ENCODE measurements at places on chromosomes 4 and X. TPM values are rescaled to one million over a fixed set of nuclear protein-coding genes. Genes with fewer than 3 reads are reported as not detected.

DNA sequence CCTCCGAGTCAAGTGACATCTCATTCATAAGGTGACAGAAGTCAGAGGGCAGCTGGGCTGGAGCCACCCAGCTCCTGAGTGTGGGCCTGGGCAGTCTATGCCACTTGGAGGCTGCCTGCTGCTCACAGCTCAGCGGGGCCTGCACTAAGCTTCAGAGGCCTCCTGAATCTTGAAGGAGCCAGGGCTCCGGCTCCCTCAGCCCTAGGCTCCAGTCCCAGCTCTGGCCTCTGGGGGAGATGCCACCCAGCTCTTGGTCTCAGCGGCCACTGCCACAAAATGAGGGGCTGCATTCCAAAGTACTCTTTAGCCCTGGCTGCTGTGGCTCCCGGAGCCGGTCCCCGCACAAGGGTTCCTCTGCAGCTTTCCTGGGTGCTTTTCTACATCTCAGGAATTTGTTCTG lies 32.7 kb upstream of the PSAPL1 start:
- no peaks in the 10 kb centered on the region for H3K4me1 ChIP-seq
- no peak overlapping the region for H3K27ac ChIP-seq
- H3K4me3 ChIP-seq: no peak overlapping the region
- DNase-seq: no peak

EVC2 gene
- total RNA-seq: 1.4 TPM

- no peaks in the 10 kb centered on the region for H3K36me3 ChIP-seq
- DNase-seq: no peak
- no peak within 1 kb of the TSS for H3K4me3 ChIP-seq
- H3K27me3 ChIP-seq: peaks cover 34% of the 10 kb centered on the region
Observed at GRCh38 chrX:108438110-108438623, at the start of gene COL4A6. Gene COL4A6 (minus strand): TSS chrX:108438422. CDS start chrX:108438196, 226 bp downstream.

GRCh38 chr4:145921231-145921630 lies 17.4 kb downstream of the ZNF827 start:
- no peak for DNase-seq
- peaks cover 37% of the 10 kb centered on the region for H3K36me3 ChIP-seq
- H3K27ac ChIP-seq: no peak overlapping the region
- no peak overlapping the region for H3K4me3 ChIP-seq
- H3K27me3 ChIP-seq: no peaks in the 10 kb centered on the region
- peaks cover 1% of the 10 kb centered on the region for H3K4me1 ChIP-seq

- DNase-seq: no peak
- peaks cover 2% of the 10 kb centered on the region for H3K4me1 ChIP-seq
- H3K4me3 ChIP-seq: no peak overlapping the region
- H3K27ac ChIP-seq: no peak overlapping the region
Observed at GRCh38 chrX:41779030-41779564, 55.1 kb downstream of the GPR82 start.

SPIN2A gene
- 0.89 TPM for total RNA-seq

DNA sequence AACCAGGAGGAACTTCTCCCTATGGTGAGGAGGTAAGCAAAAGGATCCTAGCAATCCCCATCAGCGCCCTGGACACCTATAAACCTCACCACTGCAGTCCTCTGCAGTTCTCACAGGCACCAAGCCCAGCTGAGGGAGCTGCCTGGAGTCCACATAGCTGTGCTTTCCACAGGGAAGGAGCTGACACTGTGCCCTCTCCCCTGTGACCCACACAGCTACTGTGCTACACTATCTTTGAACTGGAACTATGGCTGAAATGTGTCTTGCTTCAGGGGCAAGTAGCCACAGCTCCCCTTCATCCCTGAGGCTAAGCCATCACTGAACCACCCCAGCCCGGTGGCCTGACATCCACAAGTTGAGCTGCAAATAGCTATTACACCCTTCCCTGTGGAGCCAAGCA lies 208.5 kb upstream of the RPL34 start:
- no peak overlapping the region for H3K4me3 ChIP-seq
- H3K4me1 ChIP-seq: no peaks in the 10 kb centered on the region
- H3K27me3 ChIP-seq: peaks cover 2% of the 10 kb centered on the region
- no peaks in the 10 kb centered on the region for H3K36me3 ChIP-seq
- no peak for DNase-seq

GRCh38 chr4:186240452-186240847 lies 13.1 kb downstream of the KLKB1 start:
- H3K4me3 ChIP-seq: no peak overlapping the region
- no peaks in the 10 kb centered on the region for H3K27me3 ChIP-seq
- no peaks in the 10 kb centered on the region for H3K4me1 ChIP-seq
- no peaks in the 10 kb centered on the region for H3K36me3 ChIP-seq
- no peak overlapping the region for H3K27ac ChIP-seq

FAM184B gene
- total RNA-seq: not detected

DNA sequence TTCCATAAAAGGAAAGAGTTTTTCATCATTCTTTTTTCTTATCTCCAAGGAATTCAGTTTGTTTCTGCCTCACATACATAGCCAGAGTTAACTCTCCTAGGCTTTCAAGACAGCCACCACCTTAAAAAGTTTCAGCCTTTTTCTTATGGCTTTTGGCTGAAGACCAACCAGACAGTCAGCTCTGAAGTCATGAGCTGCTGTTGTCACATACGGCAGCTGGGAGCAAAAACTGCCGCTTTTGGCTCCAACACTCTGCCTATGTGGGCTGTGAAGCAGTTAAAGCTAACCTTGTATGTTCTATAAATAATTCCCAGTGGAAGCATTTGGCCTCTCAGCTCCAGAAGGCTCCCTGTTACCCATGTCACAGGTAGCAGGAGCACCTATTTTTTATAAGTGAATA lies 104.1 kb downstream of the KLHL4 start:
- H3K36me3 ChIP-seq: no peaks in the 10 kb centered on the region
- no peaks in the 10 kb centered on the region for H3K27me3 ChIP-seq
- no peaks in the 10 kb centered on the region for H3K4me1 ChIP-seq
- no peak for DNase-seq
- no peak overlapping the region for H3K4me3 ChIP-seq
- H3K27ac ChIP-seq: no peak overlapping the region

- H3K27ac ChIP-seq: no peak overlapping the region
- H3K27me3 ChIP-seq: no peaks in the 10 kb centered on the region
- no peaks in the 10 kb centered on the region for H3K36me3 ChIP-seq
- no peaks in the 10 kb centered on the region for H3K4me1 ChIP-seq
- H3K4me3 ChIP-seq: no peak overlapping the region
Observed at GRCh38 chr4:21775703-21776102, 172.9 kb downstream of the KCNIP4 start.

GRCh38 chr4:141207961-141208360 lies 12.7 kb upstream of the ZNF330 start:
- H3K4me3 ChIP-seq: no peak overlapping the region
- no peak overlapping the region for H3K27ac ChIP-seq
- H3K4me1 ChIP-seq: peaks cover 1% of the 10 kb centered on the region
- no peak for DNase-seq
- H3K36me3 ChIP-seq: no peaks in the 10 kb centered on the region

DNA sequence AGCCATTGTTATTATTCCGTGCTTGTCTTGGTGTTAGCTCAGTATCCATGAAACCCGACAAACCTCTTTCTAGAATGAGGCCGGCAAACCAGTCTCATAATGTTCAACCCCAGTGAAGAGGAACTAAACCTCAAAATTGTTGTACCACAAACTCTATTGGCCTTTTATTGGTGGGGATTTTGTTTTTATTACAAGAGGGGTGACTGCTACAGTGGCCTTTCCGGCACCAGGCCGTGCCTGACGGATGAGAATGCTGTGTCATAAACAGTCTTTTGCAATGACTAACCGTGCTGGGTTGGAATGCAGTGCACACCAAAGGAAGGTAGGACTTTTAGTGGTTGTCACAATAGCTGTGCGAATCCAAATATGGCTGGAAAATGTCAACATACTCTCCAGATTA lies 60.8 kb downstream of the SHROOM2 start:
- no peaks in the 10 kb centered on the region for H3K36me3 ChIP-seq
- no peak for DNase-seq
- peaks cover 10% of the 10 kb centered on the region for H3K27me3 ChIP-seq
- H3K4me3 ChIP-seq: no peak overlapping the region
- no peak overlapping the region for H3K27ac ChIP-seq
- no peaks in the 10 kb centered on the region for H3K4me1 ChIP-seq

DNA sequence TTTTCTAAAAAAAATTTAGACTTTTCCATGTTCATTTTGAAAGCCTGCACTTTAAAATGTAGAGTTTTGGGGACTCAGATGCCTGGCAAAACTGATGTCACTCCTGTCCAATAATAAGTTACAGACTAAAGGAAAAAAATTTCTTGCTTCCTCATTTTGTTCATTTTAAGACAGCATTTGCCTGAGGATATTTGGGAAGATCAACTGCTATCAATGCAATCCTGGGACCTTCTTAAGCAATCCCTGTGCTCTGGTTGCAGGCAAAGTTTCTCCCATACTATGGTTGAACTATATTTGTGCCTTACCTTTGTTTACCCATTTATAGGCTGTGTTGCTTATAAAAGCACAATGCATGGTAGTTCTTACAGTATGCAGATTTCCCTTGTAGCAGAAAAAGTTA lies 280.4 kb downstream of the CFAP47 start:
- no peaks in the 10 kb centered on the region for H3K27me3 ChIP-seq
- H3K27ac ChIP-seq: no peak overlapping the region
- no peak for DNase-seq
- no peak overlapping the region for H3K4me3 ChIP-seq
- no peaks in the 10 kb centered on the region for H3K36me3 ChIP-seq

- H3K36me3 ChIP-seq: no peaks in the 10 kb centered on the region
- H3K4me3 ChIP-seq: no peak overlapping the region
- no peak overlapping the region for H3K27ac ChIP-seq
- no peak for DNase-seq
- H3K27me3 ChIP-seq: no peaks in the 10 kb centered on the region
- H3K4me1 ChIP-seq: no peaks in the 10 kb centered on the region
Observed at GRCh38 chr4:45776146-45776545, 347.7 kb downstream of the GABRG1 start.

SNX12 gene
- 37.1 TPM for total RNA-seq

DNA sequence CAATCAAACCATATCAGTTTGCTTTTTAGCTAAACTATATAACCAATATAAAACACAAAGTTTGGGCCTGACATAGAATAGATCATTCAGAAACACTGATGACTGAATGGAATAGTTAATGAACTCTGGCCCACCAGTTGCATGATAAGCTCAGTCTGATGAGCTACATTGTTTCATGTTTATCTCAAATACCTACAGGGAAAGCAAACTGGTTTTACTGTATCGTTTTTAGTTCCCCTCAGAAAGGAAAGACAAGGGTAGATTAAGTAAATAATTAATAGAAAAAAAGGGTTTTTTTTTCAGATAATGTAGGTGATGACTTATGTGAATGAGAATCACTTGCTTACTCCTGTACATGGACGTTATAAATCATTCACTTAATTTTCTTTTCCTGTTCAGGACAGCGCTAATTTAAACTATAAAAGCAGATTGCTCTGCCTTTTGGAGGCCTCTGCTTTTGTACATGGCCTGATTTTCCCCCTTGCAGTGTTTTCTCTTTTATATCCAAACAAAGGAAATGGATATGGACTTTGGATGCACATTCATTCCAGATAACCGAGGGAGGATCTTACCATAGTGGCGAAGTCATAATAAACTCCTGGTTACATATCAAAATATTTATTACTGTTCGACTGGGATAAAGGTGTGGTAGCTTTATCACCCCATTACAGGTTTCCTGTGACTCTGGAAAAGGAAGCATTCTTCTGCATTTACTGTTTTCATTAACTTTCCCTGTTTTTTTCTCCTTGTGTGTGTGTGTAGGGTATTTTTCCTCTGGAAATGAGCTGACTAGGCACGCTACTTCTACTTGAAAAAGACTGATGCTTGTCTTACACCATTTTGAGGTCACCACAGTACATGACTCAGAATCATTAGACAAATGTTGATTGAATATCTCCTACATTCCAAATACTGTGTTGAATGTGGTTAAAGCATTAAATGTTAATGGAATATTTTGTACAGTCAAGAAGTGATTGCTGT lies 373.1 kb upstream of the HS3ST1 start:
- no peaks in the 10 kb centered on the region for H3K4me1 ChIP-seq
- no peaks in the 10 kb centered on the region for H3K36me3 ChIP-seq
- no peaks in the 10 kb centered on the region for H3K27me3 ChIP-seq
- DNase-seq: no peak

GRCh38 chr4:100519205-100519604 lies 1.4 kb upstream of the EMCN start:
- no peak overlapping the region for H3K27ac ChIP-seq
- no peak for DNase-seq
- no peaks in the 10 kb centered on the region for H3K4me1 ChIP-seq
- peaks cover 32% of the 10 kb centered on the region for H3K27me3 ChIP-seq

MAP3K15 gene
- total RNA-seq: 0.38 TPM

DNA sequence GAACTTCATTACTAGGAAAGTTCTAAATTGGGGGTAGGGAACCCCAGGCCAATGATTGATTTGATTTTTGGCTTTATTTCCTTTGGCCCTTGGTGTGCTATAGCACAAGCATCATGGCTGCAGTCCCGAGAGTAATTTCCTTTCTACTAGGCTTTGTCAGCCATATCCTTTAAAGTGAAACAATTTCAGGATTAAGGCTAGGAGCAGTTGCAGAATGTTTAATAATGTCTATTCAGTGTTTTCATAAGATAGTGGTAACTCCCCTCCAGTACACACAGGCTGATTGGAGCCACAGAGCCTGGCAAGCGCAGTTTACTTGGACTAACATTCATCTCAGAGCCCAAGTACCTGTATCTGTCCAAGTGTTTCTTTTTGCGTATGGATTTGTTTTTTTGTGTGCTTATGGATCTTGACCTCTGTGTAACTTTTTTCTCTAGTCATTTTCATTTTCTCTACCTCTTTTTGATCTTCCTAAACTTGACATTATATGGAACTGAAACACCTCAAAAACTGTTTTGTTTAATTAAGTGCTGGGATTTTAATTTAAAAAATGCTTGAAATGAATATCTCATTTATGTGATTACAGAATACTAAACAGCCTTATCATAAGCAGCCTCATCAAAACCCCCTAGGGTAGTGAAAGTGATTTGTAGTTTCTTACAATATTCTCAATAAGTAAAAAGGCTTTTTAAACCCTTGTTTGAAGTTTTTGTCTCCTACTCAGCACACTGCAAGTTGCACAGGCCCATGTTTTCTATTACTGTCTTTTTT lies 7.5 kb downstream of the STIM2 start:
- no peak for DNase-seq
- no peaks in the 10 kb centered on the region for H3K27me3 ChIP-seq
- peaks cover 22% of the 10 kb centered on the region for H3K36me3 ChIP-seq
- peaks cover 70% of the 10 kb centered on the region for H3K4me1 ChIP-seq

TRAM1L1 gene
- not detected for total RNA-seq

GRCh38 chr4:139202991-139203390 lies 26.0 kb upstream of the ELF2 start:
- H3K4me1 ChIP-seq: peaks cover 2% of the 10 kb centered on the region
- peaks cover 39% of the 10 kb centered on the region for H3K27me3 ChIP-seq
- DNase-seq: no peak

GRCh38 chr4:150039274-150040127 lies 38.7 kb upstream of the DCLK2 start:
- no peak overlapping the region for H3K4me3 ChIP-seq
- no peak for DNase-seq
- peaks cover 7% of the 10 kb centered on the region for H3K27me3 ChIP-seq
- H3K4me1 ChIP-seq: no peaks in the 10 kb centered on the region

All from activated CD8-positive, alpha-beta memory T cell treated with anti-CD3 and anti-CD28 coated beads, Interleukin-2, amount 10 ng/mL, durations not matched to agents 7 days and 5 days (primary cell).